Stimulated activated CD4-positive, alpha-beta T cell treated with anti-CD3 and anti-CD28 coated beads, Interleukin-15, amount 100 ng/mL, for 1 hour (primary cell): ENCODE measurements at places on chromosomes 2 and 18.

DNA sequence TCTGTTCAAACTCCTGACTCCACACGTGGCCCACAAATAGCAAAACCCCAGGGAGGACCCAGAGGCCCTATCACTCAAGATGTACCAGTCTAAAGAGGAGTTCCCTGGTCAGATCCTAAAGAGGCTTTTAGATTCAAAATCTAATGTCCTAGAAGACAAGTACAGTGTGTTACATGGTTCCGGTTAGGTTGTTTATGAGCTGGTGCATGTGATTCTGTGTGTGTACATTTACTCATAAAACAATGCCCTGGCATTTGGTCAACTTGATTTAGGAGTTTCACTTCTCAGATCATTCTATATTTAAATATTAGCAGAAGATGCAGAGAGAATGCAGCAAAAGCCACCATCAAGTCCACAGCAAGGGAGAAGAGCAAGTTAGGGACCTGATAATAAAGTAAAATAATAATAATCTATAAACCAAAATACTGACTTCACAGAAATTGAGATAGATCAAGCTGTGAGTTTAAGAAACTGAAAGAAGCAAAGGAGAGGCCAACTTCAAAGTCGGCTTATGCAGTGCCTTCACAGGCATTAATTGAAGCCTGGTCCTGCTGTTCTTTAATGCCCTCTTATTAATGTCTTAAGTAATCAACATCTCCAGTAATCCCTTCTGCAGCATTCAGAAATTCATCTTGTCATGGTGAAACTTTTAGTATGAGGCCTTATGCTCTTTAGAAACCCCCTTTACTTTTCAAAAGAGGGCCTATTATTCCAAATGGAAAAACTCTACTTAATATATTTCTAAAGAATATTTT is 4.2 kb upstream of the AP1S3 start:
- DNase-seq: no peak

DNA sequence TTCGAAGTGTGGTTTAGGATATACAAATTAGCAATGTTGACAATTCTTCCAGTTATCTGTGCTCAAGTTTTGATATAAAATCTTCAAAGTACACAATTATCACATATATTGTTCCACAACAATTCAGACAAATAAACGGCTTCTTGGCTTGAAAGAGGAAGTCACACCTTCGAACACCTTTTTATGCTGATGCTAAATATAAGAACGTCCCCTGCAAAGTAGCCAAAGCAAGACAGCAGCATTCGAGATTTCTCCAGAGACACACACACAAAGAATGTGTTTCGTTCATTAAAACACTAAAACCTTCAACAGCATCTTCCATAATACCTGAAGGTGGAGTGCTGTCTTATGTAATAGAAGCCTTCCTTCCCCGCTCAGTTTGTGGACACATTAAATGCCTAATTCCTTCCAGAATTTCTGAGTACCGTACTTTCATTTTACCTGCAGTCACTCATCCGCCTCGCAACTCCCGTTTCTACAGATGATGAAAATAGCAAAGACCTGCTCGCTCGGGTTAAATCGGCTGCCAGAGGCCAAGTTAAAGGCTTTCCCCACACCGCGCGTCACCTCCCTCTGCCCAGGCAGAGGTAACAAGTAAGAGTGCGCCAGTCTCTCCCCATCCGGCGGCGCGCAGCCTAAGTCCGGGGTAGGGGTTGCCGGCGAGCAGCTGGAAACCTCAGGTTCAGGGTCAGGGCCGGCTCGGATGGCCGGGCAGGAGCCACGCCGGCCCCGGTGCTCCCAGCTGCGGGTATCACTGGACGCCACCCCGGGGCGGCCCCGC is 847 bp downstream of the SERPINE2 start:
- no peak for DNase-seq

DNA sequence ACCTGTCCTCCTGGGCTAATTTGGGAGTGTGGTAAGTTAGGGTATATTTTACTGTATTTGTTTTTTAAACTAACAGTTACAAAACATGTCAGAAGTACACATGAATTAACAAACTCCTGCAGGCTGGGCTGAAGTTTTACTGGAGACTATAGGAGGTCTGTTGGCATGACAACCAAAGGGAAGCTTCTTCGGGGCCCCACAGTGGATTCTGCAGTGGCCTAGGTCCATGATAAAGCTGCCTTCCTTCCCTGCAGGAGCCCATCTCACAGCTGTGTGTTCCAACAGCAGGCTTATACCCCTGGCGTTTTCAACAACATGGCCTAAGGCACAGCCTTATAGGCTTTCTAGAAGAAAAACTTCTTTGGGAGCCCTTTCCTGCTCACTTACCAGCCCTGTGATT is 128.0 kb upstream of the SETBP1 start:
- no peak for DNase-seq

DNA sequence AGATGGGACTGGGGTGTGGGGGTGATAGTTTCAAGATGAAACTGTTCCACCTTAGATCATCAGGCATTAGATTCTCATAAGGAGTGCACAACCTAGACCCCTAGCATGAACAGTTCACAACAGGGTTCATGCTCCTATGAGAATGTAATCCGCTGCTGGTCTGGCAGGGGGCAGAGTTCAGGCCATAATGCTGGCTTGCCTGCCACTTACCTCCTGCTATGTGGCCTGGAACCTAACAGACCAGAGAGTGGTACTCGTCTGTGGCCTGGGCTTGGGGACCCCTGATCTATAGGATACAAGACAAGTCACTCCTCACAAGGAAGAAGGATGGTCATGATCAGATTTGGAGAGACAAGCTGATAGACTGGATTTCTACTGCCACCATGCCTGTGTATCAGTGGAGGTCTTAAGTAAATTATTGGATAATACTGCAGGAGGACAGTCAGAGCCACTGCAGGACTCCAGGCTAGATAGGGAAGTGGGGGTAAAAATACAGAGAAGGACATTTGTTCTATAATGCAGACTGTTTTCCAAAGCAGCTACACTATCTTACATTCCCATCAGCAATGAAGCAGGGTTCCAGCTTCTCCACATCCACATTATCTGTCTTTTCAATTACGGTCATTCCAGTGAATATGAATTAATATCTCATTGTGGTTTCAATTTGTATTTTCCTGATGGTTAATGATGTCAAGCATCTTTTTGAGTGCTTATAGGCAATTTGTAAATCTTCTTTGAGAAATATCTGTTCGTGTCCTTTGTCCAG is 28.8 kb upstream of the APOB start:
- DNase-seq: no peak

- no peak for DNase-seq
Observed at GRCh38 chr2:100903534-100904258, 83.8 kb downstream of the NPAS2 start.

GRCh38 chr2:153532140-153532539 is 53.6 kb upstream of the RPRM start:
- no peak for DNase-seq

DNA sequence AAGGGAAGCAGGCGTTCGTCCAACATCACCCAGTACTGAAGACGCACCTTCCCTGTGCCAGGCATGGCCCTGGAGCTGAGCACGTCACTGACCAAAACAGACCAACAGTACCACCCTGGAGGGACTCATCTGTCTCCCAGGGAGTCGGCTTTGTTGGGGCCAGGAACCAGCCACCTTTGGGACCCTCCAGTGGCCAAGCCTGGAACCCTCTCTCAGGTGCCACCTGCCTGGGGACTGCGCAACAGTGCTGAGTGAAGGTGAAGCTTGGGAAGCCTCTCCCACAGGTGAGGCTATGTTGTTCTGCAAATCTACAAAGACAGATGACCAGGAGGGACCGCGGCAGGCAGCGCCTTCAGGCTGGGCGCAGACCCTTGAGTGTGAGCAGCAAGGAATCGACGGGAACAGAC is 91.4 kb upstream of the OTOS start:
- no peak for DNase-seq
